ENCODE measurements at places on chromosomes 12 and 14. TPM values are rescaled to one million over a fixed set of nuclear protein-coding genes. Genes with fewer than 3 reads are reported as not detected.

The NIN gene
- 24.7 TPM for total RNA-seq

GRCh38 chr12:5203274-5203673 is 159.6 kb downstream of the KCNA5 start:
- no peak for DNase-seq

GRCh38 chr14:68865542-68865941 is 72.7 kb upstream of the ZFP36L1 start:
- DNase-seq = no peak

GRCh38 chr14:95998656-95999055 is 40.5 kb upstream of the C14orf132 start:
- no peak for DNase-seq

The BHLHE41 gene
- total RNA-seq = 0.48 TPM

The MYF6 gene
- total RNA-seq = not detected

The KLHL28 gene
- 7.2 TPM for total RNA-seq

The CCDC38 gene
- total RNA-seq = not detected

The B4GALNT1 gene
- total RNA-seq = 0.56 TPM

The MAP1LC3B2 gene
- not detected for total RNA-seq

- no peak for DNase-seq
Measured at GRCh38 chr14:73125169-73125588, 11.1 kb upstream of the PSEN1 start.

DNA sequence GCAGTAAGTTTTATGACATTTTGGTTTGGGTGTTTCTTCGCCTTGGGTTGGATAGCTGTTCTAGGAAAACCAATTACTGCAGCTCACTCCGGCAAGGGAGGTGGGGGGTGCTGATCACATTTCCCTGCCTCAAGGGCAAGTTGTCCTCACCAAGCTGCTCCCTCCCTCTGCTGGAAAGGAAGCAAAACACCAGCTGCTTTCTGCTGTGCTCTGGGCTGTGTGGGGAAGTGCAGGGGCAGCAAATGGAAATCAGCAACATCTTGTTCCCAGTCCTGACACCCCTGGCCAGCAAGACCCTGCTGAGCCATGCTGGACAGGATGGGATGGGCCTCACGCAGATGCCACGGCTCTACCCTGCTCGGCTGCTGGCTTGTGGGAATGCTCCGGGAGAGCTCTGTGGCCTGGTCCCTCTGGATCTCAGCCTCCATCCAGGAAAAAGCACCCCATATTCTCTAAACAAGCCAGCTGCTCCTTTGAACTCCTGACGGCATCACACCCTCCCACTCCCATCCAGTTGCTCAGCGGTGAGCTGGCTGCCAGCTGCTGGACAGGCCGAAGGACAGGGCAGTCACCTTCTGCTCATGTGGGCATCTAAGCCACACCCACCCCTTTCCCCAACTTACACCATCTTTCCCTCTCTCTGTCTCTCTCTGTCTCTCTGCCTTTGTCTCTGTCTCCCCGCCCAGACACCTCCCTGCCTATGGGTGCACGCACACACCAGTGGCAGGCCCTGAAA is 52.4 kb upstream of the EIF5 start:
- no peak for DNase-seq

- DNase-seq = no peak
Measured at GRCh38 chr12:30795410-30796312, 40.9 kb upstream of the CAPRIN2 start.

The TAS2R20 gene
- 2.3 TPM for total RNA-seq

The SUPT16H gene
- total RNA-seq = 67.7 TPM

GRCh38 chr14:81157431-81157830 is 63.3 kb downstream of the GTF2A1 start:
- DNase-seq = no peak

The SIX1 gene
- total RNA-seq = not detected

The PTMS gene
- 149 TPM for total RNA-seq

GRCh38 chr14:35287431-35288013 is 4.7 kb upstream of the PSMA6 start:
- DNase-seq = no peak

- no peak for DNase-seq
Measured at GRCh38 chr12:1702713-1703112, 11.8 kb downstream of the ADIPOR2 start.

The C12orf60 gene
- total RNA-seq = 0.15 TPM

GRCh38 chr12:32400114-32400672 is 835 bp downstream of the FGD4 start:
- DNase-seq = no peak

GRCh38 chr12:54240971-54241588 is 38.8 kb downstream of the CBX5 start:
- no peak for DNase-seq

DNA sequence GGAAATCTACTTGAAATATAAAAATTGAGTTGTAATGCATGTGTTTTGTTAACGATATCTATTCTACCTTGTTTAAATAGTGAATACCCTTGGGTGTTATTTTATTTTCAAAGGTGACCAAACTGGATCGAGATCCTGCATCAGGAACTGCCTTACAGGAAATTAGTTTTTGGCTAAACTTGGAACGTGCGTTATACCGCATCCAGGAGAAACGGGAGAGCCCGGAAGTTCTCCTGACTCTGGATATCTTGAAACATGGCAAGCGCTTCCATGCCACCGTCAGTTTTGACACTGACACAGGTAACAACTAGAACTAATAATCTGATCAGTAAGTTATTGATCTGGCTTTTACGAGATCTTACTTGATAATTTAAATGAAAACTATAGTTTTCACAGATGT is 15.9 kb downstream of the DYNC1H1 start:
- no peak for DNase-seq

- DNase-seq = no peak
Measured at GRCh38 chr12:75933101-75933500, 98.5 kb downstream of the PHLDA1 start.

DNA sequence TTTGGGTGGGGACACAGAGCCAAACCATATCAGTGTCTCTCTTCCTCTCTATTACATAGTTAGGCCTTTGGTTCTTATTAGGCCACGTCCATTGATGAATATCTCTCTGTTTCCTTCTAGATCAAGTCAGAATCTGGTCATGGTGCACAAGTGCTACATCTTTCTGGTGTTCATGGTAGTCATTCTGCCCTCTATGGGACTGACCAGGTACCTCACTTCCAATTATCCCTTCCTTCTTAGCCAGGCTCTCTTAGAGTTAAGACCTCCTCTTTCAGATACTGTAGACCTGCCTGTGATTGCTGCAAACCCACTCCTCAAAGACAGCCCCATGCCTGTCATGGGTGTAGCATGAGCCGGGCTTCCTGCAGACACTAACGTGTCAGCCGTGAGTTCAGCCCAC is 25.2 kb downstream of the NGB start:
- no peak for DNase-seq

DNA sequence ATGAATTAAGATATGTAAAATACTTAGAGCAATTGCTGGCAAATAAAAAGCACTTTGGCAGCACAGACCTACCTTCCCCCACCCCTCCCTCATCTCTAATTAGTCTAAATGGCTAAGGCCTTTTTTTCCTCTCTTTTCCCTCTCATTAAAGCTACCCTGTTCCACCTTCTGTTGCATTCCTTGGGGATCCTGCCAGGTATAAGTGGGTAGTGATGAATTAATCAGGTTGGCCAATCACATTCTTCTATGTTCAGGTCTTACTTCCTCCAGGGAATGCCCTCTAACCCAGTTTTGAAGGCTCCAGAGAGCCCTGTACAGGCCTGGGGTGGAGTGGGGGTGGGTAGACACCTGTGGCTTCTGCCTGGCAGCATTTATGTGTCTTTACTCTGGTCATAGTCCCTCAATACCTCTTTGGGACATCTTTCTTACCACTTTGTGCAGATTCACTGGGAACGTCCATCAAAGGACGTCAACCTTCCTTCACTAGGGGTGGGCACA is 28.4 kb downstream of the HSPB8 start:
- no peak for DNase-seq

GRCh38 chr12:111870706-111871105 is 28.7 kb downstream of the MAPKAPK5 start:
- DNase-seq = no peak

The PKP2 gene
- total RNA-seq = 8.5 TPM

DNA sequence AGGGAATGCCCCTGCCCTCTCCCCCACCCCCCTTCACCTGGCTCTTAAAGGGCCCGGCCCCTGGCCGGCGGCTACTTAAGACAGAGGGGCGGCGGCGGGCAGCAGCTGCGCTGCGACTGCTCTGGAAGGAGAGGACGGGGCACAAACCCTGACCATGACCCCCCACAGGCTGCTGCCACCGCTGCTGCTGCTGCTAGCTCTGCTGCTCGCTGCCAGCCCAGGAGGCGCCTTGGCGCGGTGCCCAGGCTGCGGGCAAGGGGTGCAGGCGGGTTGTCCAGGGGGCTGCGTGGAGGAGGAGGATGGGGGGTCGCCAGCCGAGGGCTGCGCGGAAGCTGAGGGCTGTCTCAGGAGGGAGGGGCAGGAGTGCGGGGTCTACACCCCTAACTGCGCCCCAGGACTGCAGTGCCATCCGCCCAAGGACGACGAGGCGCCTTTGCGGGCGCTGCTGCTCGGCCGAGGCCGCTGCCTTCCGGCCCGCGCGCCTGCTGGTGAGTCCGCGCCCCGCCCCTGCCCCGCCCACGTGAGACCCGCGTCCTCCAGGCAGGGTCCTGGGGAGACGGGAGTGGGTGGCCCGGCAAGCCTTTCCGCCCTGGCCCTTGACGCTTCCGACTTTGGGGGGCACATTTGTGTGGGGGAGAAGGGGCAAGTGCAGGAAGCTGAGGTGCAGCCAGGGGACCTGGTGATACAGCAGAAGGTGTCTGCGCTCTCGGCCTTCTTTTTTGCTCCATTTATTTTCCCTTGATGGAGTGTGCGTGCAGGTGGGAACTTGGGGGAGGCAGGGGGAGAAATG is at the start of gene IGFBP6:
TSS of gene IGFBP6 (plus strand) at position 104 of the 790 bp plus-strand sequence. CDS start at position 155, 51 bp downstream.
- no peak for DNase-seq

DNA sequence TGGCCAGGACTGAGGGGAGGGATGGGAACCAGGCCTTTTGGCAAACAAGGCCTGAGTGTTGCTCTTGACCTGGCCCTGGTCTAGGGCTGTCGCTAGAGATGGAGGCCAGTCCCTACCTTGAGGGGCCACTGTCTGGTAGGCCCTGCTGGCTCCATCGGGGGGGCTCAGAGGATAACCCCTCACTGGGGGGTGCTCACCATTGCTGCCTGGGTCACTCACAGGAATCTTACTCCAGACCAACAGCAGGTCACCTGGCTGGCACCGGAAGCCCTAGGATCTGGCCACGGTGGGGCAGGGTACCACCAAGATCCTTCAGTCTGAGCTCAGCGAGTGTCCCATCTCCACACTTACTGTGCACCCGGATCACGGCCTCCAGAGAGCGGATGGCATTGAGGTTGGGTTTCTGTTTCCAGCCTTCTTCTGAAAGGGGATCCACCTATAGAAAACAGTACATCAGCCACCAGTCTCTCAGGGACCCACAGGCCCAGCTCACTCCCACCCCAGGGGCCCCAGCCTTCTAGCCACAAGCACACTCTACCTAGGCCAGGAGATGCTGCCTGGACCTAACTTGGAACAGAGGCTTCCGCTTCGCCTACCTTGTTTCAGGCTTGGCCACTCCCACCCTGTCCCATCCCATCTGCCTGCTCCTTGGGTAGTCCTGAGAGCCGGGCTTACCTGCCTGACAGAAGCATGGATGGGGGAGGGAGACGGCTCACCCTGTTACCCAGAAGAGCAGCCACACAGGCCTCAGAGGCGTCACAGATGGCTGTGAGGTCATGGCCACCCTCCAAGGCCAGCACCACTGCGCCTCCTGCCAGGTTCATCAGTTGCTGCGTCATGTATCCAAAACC is 12.2 kb downstream of the SLC48A1 start:
- no peak for DNase-seq

- DNase-seq = no peak
Measured at GRCh38 chr14:99028041-99028440, 244.0 kb downstream of the BCL11B start.

The RNU4-1 gene
- under 0.01 TPM for total RNA-seq

The CLEC4C gene
- total RNA-seq = not detected

DNA sequence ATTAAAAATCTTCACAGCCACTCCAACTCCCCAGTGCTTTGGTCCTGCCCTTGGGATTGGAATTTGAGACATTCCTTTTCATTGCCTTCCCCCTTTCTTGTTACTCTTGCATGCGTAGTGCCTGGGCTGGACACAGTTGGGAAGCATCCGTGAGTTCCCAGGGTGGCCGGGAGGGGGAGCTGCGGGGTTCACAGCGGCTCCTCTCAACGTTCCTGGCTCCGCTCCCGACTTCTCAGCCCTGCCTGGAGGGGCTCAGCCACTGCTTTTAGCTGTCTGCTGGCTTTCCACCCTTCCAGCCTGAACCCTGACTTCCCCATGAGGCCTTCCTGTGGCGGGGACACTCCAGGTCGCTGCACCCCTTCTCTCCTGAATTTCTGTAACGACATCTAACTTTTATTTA is 3.2 kb downstream of the TEX52 start:
- DNase-seq = no peak

The NOVA1 gene
- total RNA-seq = 1.9 TPM

DNA sequence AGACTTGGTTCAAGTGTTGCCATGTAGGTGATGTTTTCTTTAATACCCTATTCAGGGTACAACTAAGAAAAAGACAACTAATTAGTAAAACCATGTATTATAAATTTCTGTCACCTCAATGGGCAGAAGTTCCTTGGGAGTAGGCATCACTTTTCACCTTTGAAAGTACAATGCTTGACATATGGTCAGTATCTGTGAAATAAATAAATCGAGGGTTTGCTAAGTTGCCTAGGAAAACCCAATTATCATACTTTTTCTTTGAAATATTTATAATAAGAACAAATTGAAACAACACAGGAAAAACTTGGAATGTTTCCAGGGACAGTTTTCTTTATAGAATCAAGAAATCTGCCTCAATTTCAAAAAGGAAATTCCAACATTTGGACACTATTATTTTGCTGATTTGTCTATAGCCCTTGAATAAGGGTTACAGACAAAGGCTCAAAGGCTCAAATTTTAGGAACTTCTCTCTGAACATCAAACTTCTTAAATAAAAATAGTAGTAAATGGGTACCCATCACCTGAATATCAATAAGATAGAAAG is 13.7 kb downstream of the FGD6 start:
- no peak for DNase-seq

DNA sequence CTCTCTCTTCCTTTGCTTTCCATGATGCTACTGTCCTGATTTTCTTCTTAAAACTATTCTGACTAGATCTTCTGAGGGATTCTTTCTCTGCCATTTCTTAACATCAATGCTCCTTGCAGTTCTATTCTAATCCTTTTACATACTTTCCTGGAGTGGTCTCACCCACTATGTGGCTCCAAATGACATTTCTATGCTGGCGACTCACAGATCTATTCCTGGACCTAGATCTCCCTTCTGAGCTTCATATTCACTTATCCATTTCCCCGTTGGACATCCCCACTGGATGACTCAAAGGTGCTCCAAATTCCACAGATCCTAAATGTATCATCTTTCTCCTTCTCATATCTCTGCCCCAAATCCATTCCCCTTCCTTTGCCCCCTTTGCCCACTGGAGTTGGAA is 4.1 kb downstream of the TEP1 start:
- no peak for DNase-seq

DNA sequence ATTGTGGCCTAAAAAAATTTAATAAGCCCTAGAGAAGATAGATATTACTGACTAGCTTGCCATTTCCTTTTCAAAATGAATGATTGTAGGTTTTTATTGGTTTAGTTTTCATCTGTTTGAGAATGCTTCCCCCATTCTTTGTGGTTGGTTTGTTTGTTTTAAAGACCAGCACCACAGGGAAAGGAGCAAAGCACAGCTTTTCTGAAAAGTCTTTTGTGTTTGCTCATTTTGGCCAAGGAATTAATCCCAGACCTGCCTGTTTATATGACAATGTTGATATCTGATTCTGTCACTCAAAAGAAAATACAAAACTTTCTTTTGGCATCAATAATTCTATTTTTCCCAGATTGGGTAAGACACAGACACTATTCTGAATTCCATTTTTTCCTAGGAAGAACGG is 312.5 kb upstream of the FLRT2 start:
- no peak for DNase-seq

- no peak for DNase-seq
Measured at GRCh38 chr14:34522496-34522895, 17.0 kb downstream of the EAPP start.
